ENCODE measurements at places on chromosomes 5 and 9.

DNA sequence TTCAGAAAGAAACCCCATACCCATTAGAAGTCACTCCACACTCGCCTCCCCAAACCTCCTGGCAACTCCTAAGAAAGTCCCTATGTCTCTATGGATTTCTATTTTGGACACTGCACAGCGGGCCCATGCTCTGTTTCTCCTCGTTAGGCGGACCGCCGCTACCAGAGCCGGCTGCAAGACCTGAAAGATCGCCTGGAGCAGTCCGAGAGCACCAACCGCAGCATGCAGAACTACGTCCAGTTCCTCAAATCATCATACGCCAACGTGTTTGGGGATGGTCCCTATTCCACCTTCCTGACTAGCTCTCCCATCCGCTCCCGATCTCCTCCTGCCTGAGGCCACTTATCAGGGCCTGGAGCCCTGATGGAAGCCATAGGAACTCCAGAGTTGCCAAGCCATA lies 4.6 kb upstream of the GLE1 start:
- DNase-seq = no peak

DNA sequence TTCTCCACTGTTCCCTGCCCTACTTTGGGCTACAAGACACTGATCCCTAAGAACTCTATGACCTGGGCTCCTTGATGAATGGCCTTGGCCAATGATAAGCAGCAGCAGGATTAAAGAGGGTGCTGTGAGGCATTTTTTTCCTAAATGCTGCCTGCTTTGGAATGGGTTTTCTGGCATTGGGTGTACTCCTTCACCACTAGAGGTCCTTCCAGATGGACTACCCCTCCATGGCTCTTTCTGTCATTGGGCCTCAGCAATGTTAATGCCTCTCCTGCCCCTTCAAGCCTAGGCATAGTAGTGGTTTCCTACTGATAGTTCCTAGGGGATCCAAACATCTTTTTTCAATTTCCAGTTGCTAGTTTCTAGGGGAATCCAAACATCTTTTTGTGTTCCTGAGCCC lies 319.3 kb upstream of the RPS23 start:
- no peak for DNase-seq

GRCh38 chr9:33065157-33066076 lies 11.1 kb downstream of the SMU1 start:
- DNase-seq = no peak

GRCh38 chr5:167104351-167104750 lies 1187.1 kb upstream of the WWC1 start:
- no peak for DNase-seq

- peak; percentile 18 for DNase-seq
Measured at GRCh38 chr9:68546596-68547390, 6.1 kb upstream of the TMEM252 start.

- DNase-seq = peak; percentile 71
Measured at GRCh38 chr9:21993893-21994555, at the start of gene CDKN2A. Gene CDKN2A (minus strand): TSS chr9:21994392.

GRCh38 chr9:128928624-128929023 lies 7.8 kb downstream of the PHYHD1 start:
- no peak for DNase-seq

- no peak for DNase-seq
Measured at GRCh38 chr5:74149395-74149794, 491.1 kb downstream of the ENC1 start.

- no peak for DNase-seq
Measured at GRCh38 chr9:109258481-109259302, 62.2 kb downstream of the EPB41L4B start.

DNA sequence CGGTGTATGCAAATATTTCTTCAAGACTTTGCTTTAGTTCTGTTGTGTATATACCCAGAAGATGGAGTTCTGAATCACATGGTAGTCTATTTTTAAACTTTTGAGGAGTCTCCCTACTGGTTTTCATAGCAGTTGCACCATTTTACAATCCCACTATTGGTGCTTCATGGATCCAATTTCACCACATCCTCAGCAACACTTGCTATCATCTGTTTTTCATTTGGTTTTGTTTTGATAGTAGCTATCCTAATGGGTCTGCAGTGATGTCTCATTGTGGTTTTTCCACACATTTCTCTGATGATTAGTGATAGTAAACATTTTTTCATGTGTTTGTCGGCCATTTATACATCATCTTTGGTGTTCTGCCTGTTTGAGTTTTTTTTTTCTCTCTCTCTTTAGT lies 1339.3 kb downstream of the EFNA5 start:
- DNase-seq = no peak

DNA sequence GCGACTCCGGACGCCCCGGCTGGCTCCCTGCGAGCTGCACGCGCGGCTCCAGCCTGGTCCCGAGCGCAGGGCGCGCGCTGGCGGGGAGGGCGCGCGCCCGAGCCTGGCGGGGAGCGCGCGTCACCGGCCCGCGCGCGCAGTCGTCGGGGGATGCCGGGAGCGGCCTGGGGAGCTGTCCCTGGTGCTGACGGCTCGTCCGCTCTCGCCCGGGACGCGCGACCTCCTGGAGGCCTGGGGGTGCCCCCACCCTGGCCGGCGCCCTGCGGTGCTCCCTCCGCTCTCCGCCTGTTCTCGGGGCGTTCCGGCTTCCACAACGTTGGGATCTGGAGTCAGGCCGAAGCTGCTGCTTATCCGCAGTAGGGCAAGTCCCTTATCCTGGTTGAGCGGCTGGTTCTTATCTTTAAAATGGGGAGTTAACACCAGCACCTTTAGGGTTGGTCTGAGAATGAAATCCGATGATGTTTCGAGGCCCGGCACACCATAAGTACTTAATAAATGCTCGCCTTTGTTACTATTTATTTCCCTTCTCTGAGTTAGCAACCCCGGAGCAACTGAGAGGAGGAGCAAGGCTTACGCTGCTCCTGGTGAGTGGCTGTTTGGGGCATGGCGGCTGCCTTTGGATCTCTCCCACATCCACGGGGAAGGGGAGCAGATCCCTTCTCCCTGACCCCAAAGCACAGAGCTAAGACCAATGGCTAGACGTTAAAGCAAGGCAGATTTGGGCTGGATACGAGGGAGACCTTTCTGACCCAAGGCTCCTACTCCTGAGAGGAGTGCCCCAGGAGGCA lies at the start of gene FAM163B:
Gene FAM163B, minus strand, starts transcription at position 79 of the 788 bp plus-strand sequence. CDS start 29,166 bp downstream, outside the sequence.
- DNase-seq = no peak

- DNase-seq = no peak
Measured at GRCh38 chr9:74025402-74025925, 471.7 kb upstream of the RORB start.

DNA sequence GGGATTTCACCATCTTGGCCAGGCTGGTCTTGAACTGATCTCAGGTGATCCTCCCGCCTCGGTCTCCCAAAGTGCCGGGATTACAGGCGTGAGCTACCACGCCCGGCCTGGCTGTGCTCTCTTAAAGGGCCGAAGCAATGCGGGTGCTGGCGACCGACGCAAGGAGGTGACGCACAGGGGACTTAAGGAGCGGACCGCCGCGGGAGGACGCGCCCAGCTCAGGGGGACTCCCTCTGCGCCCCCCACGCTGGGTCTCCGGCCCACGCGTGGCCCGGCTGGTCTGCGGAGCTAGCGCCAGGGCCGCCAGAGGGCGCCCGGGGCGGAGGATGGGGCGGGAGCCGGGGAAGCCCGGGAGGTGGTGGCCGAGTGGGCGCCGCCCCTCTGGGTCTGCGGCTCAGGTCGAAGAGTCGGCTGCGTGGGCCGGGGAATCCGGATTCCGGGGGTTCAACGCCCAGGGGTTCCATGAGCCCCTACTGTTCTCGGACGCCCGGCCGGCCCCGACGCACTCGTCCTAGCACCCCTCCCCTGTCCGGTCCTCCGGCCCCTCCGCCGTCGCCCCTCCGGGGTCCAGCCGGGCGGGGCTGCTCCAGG lies 502 bp upstream of the CERCAM start:
- peak; percentile 65 for DNase-seq

GRCh38 chr5:6408260-6408596 lies 29.9 kb upstream of the MED10 start:
- no peak for DNase-seq

DNA sequence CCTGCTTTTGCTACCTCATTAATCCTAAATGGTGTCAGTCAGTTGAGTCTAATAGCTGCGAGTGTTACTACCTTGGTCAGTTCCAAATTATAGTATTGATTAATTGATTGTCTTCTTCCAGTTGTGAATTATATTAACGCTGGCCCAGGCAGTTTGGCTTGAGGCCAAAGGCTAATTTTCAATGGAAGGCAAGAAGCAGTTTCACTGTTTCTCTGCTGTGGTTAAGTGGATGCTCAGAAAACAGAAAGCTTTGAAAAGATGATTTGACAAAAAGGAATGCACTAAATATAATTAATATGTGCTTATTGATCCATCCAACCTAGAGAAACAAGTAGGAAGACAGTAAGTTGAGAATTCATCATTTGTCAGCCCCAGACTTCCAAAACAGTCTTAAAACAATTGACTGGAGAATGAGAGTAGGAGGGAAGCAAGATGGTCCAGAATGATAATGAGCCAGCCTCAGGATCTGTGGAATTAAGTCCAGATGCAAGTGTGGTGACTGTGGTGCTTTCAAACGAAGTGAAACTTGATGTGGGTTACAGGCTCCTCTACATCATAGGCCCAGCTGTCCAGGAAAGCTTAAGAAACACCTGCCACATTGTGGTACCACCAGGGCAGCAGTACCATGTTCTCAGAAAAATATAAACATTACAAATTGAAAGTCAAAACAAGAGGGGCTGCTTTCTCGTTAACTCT lies 1371.0 kb upstream of the DMAC1 start:
- DNase-seq = no peak

DNA sequence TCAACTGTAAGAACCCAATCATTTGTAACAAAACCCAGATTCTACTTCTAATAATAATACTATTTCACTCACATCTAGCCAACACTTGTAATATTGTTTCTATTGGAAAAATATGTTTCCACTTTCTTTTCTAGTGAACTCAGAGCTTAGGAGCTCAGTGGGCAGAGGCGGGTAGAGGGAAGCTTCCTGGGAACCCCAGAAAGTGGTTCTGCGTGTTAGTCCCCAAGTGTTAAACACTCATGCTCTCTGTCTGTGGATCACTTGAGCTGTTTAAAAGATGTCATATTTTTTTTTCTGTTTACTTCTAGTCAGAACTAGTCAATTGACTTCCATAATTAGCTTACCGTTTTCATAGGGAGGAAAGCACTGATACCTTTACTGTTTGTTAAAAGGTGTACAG lies 20.6 kb downstream of the SNX18 start:
- no peak for DNase-seq

DNA sequence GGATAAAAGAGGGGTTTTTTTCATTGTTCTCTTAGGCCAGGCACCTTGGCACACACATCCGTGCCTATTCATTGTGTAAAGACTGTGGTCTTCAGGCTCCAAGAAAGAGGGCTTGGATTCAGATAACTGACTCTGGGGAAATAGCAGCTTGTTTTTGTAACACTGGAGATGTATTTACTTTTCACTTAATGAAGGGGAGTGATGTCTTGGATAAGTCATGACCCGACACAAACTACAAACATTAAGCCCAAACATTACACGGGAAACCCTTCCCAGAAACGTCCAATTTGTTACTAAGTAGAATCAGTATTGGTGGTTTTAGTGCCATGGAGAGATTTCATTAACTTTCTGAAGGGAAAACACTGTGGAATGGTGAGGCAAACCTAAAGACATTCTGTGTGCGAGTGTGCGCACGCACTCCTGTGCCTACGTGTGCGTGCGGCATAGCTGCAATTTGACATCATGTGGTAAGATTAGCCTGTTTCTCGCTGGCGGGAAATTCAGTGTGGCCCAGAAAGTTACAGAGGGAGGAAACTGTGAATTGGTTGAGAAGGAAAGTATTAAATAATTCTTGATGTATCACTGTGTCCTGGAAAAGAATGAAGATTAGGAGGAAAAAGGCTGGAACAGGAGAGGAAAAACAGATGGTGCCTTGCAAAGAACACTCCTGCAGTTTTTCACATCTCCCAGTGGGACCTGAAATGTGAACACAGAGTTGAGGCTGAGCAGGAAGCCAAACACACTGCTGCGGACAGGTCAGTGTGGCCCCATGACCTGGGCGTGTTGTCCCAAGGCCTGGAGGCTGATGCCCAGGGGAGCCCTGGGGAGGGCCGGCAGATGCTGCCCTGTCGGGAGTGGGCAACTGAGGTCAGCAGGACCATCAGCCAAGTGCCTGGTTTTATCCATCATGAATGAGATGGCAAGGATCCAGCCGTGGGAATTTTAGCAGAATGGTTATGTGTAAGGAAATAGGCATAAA lies 108.5 kb downstream of the GAS1 start:
- no peak for DNase-seq

DNA sequence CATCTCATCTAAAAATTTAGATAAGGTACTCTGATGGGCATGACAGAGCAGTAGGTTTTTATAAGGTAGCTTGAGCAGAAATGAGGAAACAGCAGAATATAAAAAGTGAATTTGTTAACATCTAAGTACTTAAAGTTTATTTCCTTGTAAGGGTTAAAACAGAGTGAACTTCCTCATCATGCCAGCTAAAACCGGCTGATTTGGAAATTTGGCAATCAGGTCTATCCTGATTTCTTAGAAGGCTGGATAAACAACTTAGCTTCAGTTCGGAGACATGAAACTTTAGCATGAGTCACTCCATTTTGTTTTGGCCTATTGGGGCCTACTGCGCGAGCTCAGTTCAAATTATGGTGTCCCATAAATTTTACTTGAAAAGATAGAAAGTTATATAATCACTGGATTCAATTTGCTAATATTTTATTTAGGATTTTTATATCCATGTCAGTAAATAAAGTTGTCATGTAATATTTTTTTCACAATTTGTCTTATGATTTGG lies 241.6 kb upstream of the RORB start:
- DNase-seq = no peak

DNA sequence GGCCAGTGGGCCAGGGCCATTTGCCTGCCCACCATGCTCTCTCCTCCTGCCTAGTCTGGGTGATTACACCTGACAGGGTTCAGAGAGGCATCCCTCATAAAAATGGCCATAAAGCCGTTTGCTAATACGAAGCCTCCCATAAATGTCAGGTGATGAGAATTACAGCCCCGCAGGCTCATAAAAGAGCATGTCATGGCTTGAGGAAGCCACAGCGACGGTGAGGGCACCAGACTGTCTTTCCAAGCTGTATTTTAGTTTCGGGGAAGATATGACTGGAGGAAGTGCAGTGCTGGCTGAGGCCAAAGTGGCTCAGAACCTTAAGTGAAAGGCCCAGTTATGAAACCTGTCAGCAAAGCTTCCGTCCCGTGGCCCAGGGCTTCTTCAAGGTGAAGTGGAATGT lies 18.5 kb upstream of the TCERG1 start:
- no peak for DNase-seq

GRCh38 chr5:159319832-159320231 lies 10.5 kb downstream of the IL12B start:
- DNase-seq = no peak

- no peak for DNase-seq
Measured at GRCh38 chr5:71953866-71954265, 153.4 kb upstream of the MAP1B start.

- no peak for DNase-seq
Measured at GRCh38 chr5:150503386-150503785, 4.5 kb upstream of the NDST1 start.

All from CD4-positive, alpha-beta T cell treated with Interferon alpha-2 for 1 hour (primary cell).